ENCODE measurements at places on chromosomes 16 and 17.

DNA sequence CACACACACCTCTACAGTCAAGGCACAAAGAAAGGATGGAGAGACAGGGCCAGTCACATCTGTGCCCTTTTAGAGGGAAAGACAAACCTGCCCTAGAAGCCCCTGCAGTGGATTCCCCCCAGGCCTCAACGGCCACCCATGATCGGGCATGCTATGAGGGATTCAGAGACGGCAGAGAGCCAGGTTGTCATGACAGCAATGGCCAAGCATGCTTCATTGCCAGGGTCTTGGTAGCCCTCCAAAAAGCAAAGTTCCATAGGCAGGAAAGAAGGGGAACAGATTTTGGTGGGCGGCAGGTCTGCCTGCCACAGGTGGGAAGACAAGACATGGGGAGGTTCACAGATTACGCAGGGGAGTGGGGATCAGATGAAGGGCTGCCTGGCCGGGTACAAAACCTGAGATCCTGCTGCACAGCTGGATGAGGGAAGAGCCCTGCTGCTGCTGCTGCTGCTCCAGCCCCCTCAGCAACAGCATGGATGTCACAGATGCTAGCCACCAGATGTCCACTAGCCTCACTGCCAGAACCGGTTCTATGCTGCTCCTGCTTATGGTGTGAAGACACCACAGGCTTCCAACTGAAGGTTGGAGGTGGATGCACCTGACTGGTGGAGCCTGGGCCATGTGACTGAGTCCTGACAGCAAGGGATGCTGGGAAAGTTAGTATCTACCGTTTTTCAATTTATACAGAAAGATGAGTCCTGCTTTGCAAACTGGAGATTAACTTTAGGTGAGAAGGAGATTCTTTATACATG is 17.8 kb downstream of the ACTG1 start:
- DNase-seq, result no peak

GRCh38 chr17:80782536-80783427 is 208.9 kb upstream of the CHMP6 start:
- DNase-seq, result no peak

GRCh38 chr16:85362443-85362842 is 250.2 kb upstream of the CIBAR2 start:
- no peak for DNase-seq

GRCh38 chr16:85990861-85991301 is 91.9 kb downstream of the IRF8 start:
- no peak for DNase-seq

DNA sequence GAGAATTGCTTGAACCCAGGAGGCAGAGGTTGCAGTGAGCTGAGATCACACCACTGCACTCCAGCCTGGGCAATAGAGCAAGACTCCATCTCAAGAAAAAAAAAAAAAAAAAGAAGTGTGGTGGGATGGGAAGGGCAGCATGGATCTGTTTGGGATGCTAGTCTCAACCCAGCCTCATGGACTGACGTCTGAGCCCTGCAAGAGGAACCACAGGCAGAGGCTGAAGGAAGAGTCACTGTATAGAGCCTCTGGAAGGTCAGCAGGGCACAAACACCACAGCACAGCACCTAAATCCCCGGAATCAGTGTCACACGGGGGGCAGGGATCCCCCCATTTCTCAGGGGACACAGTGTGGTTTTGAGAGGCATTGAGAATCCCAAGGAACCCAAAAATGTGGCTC is 10.9 kb upstream of the CXCL16 start:
- no peak for DNase-seq

- no peak for DNase-seq
These were observed 1.4 kb downstream of the SRSF2 start for GRCh38 chr17:76735586-76736348.

DNA sequence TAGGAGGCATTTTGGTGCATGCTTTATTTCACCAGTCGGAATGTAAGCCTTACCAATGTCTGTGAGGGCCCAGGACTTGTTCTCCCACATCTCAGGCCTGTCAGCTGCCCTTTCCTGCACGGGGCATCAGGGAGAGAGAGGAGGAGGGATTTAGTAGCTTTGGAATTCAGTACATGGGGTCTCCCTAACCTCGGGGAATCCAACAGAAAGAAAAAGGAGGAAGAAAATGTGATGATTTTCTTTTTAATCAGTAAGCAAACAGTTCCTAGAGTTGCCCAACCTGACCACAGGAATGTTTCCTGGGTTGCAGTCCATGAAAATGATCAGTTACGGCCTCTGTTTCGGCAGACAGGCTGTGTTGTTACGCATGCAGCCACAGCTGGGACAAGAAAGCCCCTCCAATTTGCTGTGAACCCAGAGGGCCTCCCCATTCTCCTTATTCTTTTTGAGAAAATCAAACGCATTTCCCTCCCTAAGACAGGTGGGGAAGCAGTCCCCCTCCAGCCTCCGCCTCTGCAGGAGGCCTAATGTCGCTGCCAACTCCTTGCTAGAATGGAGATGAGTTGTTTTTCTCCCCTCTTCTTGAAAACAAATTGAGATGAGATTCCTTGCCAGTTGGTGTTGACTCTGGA is 53.1 kb upstream of the TANGO6 start:
- no peak for DNase-seq

DNA sequence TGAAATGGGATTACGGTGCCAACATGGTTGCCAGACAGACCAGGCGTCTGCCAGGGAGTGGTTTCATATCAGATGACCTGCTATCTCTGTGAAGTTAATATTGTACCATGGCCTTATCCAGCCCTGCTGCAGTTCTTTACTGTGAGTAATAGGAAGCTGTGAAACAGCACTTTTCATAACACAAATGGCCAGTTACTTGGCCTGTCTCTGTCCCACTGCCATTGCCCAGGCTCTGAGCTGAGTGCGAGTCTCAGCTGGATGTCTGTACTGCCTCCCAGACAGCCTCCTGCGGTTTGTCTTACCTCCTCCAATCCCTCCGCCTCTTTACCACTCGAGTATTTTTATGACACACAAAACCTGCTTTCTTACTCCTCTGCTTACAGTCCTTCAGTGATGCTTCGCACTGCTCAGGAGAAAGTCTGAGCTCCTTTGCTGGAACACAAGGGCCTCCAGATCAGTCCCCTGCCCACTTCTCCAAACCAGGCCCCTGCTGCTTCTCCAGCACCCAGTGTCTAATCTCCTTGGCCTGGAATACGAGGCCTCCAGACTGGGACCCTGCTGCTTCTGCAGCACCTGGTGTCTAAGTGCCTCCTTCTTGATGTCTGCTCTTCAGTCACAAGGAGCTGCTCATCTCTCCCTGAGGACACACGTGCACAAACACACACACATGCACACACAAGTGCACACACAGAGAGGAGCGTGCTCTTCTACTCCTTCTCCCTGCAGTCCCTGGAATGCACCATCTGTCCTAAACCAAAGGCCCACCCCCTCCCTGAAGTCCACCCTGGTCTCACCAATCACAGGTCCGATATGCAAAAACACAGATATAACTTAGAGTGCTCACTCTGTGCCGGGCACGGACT is 17.1 kb upstream of the RHOT1 start:
- no peak for DNase-seq

- DNase-seq, result no peak
These were observed 52.3 kb downstream of the RPTOR start for GRCh38 chr17:80596760-80597608.

DNA sequence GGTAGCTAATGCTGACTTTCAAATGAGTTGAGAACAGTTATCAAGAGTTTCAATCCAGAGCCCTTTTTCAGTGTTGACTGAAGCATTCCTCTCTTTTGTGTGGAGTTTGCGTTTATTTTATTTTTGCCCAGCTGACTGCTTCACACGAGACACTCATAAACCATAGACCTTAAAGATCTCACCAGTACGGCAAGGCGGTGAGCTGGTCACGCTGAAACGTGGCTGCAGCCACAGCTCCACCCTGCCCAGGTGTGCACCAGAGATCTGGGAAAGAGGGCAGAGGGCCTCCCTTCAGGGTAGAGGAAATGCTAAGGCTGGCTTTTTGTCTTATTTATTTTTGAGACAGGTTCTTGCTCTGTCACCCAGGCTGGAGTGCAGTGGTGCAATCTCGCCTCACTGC is 112.2 kb downstream of the AATF start:
- DNase-seq, result no peak

- no peak for DNase-seq
These were observed 59.7 kb upstream of the DHX40 start for GRCh38 chr17:59505610-59506276.
